ENCODE measurements at places on chromosomes 6 and 20.

- DNase-seq, result no peak
Observed at GRCh38 chr6:91464201-91464600, 877.3 kb upstream of the MAP3K7 start.

GRCh38 chr6:53984163-53984562 lies 127.1 kb upstream of the MLIP start:
- no peak for DNase-seq

DNA sequence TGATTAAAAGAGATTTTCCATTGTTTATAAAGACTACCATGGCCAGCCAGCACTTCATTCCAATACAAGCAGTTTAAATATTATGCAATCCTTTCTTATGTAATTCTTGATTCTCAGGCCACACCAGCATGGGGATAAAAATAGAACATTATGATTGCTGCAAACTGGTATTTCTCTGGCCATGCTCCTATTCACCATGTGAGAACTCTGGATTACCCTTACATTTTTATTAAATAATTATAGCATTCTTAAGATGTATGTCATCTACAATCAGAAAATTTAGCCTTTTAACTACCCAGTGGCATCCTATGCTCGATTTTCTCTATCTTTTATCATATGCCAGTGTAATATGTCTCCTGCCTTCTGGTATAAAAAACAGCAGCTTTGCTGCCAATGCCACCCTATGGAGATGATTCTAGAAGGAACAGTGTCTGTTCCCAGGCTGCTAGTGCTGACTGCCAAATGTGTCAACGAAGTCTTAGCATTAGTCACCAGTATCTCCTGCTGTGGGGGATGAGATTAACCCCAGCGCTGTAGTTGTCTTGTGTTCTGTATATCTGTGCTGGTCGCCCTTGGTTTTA lies 501.4 kb downstream of the BCKDHB start:
- no peak for DNase-seq

DNA sequence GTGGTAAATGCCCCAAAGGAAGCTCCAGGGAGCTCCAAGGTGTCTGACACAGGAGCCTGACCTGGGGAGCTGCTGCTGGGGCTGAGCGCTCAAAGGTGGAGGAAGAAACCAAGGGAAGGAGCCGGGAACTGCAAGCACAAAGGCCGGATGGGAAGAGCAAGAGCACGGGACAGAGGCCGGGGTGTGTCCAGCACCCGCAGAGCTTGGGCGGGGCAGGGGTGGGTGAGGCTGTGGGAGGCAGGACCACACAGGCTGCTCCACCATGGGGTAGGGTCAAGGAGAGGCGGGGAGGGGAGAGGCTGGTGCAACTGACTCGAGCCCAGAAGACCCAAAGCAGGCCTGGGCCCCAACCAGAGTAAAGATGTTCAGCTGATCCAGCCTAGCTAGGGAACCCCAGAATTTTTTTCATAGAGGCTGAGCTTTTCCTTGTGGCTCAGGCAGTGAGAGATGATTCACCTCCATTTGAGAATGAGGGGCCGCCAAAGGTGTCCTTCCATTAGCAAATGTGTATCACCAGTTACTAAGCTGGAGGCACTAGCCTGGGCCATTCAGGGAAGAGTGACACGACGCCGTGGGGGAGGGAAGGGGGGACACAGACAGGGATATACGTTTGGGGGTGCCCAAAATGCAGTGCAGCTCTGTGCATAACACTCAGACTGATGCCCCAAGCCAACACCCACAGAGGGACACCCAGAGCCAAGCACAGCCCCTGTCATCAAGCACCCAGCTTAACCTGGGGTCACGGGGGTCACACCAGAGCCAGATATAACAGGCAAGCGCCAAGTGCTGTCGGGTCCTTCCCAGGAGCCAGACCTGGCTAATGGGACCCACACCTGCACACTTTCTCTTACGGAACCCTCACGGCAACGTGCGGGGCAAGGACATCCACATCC lies 21.3 kb upstream of the TLDC2 start:
- no peak for DNase-seq

- DNase-seq, result no peak
Observed at GRCh38 chr6:44327760-44328159, 14.6 kb upstream of the AARS2 start.

DNA sequence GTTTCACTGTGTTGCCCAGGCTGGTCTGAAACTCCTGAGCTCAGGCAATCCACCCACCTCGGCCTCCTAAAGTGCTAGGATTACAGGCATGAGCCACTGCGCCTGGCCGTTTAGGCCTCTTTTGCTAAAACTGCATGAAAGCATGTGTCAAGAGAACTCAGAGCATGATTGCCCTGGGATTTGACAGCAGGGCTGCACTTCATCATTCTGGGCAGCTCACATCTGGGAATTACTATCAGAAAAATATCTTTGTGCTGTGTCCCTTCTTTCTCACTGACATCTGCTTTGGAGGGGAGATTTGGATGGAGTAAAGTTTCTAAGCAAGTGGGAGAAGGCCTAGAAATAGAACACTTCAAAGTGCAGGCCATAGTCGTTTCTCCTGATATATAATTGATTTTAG lies 59.6 kb upstream of the EIF2S2 start:
- DNase-seq, result no peak

DNA sequence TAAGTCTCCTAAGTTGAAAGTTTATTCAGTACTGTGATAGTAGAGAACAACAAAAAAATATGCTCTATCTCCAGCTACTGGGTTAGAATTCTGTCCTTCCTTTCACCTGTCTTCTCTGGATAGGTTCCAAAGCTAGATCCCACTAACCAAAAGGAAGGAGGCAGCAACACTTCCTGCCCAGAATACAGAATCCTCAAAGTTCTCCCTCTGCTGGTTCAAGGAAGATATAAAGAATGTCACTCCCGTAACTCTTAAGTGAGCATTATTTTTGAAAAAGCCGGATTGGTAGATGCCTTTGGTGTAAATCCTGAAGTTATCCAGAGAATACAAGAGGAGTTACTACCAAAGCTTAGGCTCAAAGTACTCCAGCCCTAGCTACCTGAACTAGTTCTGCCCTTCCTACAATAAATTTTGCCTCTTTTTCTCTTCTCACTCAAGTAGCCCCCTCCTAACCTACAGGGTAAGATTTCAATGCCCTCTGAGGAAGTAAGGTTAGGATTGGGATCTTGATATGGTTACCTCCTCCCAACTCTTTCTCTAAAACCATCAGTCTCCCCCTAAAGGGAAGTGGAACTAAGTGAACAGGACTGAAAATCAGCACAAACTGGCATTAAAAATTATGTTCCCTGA lies 26.0 kb upstream of the CRIP3 start:
- no peak for DNase-seq

- DNase-seq, result no peak
Observed at GRCh38 chr6:75524322-75524972, 30.8 kb upstream of the FILIP1 start.

GRCh38 chr6:36248980-36249379 lies 20.9 kb upstream of the PNPLA1 start:
- DNase-seq, result no peak

DNA sequence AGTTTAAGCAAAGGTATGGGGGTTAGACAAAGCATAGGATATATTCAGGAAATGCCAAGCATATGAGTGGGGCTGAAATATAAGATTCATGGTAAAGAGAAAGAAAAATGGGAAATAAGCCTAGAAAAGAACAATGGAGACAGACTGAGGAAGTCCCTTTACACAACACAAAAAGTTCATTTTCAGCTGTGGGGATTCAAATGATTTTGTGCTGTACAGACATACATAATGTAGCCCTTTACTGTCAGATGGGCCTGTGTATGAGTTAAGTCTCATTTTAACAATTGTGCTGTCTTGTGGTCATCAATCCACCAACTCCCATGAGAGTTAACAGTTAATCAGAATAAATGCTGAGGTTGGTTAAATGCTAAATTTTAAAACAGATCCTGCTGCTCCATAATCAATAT lies 37.2 kb downstream of the REV3L start:
- no peak for DNase-seq

- DNase-seq, result no peak
Observed at GRCh38 chr6:90471263-90471662, 115.6 kb downstream of the MAP3K7 start.

- no peak for DNase-seq
Observed at GRCh38 chr6:7976485-7977056, 66.0 kb upstream of the TXNDC5 start.

DNA sequence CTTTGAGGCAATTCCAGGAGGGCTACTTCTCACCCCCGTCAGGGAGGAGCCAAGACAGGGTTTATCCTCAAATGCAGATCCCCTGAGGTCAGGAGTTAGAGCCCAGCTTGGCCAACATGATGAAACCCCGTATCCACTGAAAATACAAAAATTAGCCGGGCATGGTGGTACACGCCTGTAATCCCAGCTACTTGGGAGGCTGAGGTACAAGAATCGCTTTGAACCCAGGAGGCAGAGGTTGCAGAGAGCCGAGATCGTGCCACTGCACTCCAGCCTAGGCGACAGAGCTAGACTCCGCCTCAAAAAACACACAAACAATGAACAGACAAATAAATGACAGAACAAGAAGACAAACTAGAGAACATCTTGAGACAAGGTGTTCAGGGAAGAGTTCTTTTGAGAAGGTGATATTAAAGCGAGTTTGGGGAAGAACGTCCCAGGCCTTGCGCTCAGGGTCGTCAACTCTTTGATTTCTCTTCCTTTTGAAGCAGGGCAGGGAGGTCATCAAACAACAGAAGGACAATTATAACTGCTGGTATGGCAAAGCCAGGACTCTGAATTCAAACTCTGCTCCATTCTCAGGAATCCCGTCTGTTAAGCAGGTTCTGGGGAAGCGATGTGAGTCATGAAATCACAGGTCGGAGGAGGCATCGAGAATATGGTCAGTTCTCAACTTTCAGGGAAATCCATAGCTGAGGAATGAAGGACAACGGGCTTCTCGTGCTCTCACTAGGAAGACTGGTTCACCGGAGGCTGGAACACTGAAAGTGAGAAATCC lies 1.4 kb upstream of the RALY start:
- no peak for DNase-seq

Data from caudate nucleus (tissue), 63 donors.